ENCODE measurements at places on chromosomes 3 and 15. TPM values are rescaled to one million over a fixed set of nuclear protein-coding genes. Genes with fewer than 3 reads are reported as not detected.

DNA sequence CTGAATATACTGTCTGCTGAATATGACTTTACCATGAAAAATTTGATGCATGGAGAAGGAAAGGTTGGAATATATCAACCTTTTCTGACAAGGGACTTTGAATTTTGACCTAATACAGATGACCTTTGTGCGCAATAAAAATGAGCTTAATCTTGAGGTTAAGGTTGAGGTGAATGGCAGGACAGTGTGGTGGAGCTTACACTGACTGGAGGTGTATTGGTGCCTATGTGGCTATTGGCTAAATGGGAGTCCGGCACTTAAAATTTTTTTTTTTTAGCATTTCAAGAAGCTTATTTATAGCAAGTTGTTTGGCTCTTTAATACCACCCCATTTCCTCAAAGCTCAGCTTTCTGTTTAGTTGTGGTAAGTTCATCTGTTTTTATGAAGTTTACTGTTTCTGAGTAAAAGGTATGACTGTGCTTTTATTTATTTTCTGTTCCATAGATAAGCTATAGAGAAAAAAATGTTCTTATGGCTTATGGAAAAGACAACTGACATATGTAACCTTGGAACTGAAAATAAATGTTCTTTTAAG is 15.2 kb downstream of the CDIN1 start:
- peaks cover 4% of the 10 kb centered on the region for H3K36me3 ChIP-seq
- H3K4me1 ChIP-seq: peaks cover 11% of the 10 kb centered on the region
- no peak overlapping the region for H3K4me3 ChIP-seq

DNA sequence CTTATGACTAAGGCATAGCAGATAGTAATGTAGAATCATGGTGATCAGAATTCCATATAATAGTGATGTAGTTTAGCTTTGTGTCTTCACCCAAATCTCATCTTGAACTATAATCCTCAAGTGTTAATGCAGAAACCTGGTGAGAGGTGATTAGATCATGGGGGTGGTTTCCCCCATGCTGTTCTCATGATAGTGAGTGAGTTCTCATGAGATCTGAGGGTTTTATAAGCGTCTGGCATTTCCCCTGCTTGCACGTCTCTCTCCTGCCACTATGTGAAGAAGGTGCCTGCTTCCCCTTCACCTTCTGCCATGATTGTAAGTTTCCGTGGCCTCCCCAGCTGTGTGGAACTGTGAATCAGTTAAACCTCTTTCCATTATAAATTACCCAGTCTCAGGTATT is 138.7 kb upstream of the CBLB start:
- no peak for DNase-seq
- no peaks in the 10 kb centered on the region for H3K27me3 ChIP-seq
- peak overlapping the region; percentile 32 for H3K27ac ChIP-seq
- peaks cover 8% of the 10 kb centered on the region for H3K36me3 ChIP-seq
- H3K4me3 ChIP-seq: no peak overlapping the region

DNA sequence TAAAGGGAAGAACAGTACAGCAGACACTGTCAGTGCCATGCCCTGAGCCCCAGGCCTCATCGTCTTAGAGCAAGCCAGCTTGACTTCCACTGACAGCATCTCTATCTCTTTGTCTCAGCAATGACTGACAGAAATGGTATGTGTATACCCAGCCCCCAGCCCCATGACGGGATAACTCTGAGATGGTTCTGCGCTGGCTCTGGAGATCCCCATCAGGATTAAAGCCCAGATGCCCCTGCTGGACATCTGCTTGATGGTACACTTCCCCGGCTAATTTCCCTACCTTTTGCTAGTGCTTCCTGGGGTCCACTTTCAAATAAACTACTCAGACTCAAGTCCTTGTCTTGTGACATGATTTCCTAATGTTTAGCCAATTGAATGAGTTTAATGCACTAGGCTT is 7.6 kb downstream of the NMNAT3 start:
- no peak overlapping the region for H3K4me3 ChIP-seq
- no peak overlapping the region for H3K27ac ChIP-seq
- H3K27me3 ChIP-seq: no peaks in the 10 kb centered on the region
- H3K36me3 ChIP-seq: peaks cover 6% of the 10 kb centered on the region

GRCh38 chr3:66452303-66453011 is 48.4 kb downstream of the LRIG1 start:
- H3K27ac ChIP-seq: no peak overlapping the region
- no peaks in the 10 kb centered on the region for H3K4me1 ChIP-seq
- no peaks in the 10 kb centered on the region for H3K27me3 ChIP-seq
- no peak overlapping the region for H3K4me3 ChIP-seq
- no peak for DNase-seq

DPPA2 gene
- total RNA-seq: not detected

POLQ gene
- 20.7 TPM for total RNA-seq

- no peaks in the 10 kb centered on the region for H3K27me3 ChIP-seq
- DNase-seq: no peak
- H3K4me3 ChIP-seq: no peak overlapping the region
- H3K4me1 ChIP-seq: no peaks in the 10 kb centered on the region
- no peak overlapping the region for H3K27ac ChIP-seq
These were observed 688.7 kb downstream of the TUSC7 start for GRCh38 chr3:117398141-117398899.

- no peak overlapping the region for H3K4me3 ChIP-seq
- no peak overlapping the region for H3K27ac ChIP-seq
- no peak for DNase-seq
- no peaks in the 10 kb centered on the region for H3K27me3 ChIP-seq
- H3K4me1 ChIP-seq: peaks cover 13% of the 10 kb centered on the region
These were observed 55.4 kb downstream of the ABHD2 start for GRCh38 chr15:89143503-89144162.

DNA sequence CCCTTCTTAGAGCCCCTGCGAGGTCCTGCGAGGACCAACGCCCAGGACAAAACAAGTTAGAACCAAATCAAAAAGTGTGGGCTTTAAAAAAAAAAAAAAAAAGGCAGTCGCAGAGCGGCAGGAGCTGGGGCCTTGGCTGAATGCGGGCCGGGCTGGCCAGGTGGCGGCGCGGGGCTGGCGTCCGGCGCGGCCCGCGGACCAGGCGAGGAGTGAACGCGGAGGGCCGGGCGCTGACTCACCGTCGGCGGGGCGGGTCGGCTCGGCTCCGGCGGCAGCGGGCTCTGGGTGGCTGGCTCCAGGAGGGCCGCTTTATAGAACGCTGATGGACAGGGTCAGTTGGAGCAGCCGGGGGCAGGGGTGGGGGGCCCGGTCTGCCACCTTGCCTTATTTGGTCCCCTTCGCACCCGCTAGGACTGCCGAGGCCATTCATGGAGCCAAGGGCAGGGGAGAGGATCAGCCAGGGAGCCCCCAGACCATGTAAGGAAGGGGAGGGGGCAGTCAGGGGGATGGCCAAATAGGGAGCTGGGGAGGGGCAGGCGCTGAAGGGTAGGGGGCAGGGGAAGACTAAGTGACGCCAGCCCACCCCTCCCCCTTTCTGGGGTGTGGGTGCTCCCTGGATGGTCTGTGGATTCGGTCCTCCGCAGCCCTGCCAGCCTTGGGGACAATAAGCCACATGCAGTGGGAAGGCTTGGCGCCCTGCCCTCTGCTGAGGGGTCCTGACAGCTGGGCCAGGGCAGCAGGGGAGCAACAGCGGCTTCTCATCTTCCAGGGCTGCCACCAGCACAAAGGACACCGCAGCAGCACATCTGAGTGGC is at the start of gene ACTC1:
TSS of gene ACTC1 (minus strand) at position 283 of the 815 bp plus-strand sequence. CDS start 741 bp downstream, outside the sequence.
- no peak within 1 kb of the TSS for H3K4me3 ChIP-seq
- no peak within 1 kb of the TSS for H3K27ac ChIP-seq
- no peaks in the 10 kb centered on the region for H3K4me1 ChIP-seq
- H3K27me3 ChIP-seq: peaks cover 69% of the 10 kb centered on the region
- DNase-seq: peak; percentile 4

HEXA gene
- 61.3 TPM for total RNA-seq

- no peak overlapping the region for H3K27ac ChIP-seq
- DNase-seq: no peak
- H3K36me3 ChIP-seq: peaks cover 21% of the 10 kb centered on the region
These were observed 27.3 kb downstream of the ABHD2 start for GRCh38 chr15:89115547-89115946.

TERB2 gene
- total RNA-seq: not detected

DNA sequence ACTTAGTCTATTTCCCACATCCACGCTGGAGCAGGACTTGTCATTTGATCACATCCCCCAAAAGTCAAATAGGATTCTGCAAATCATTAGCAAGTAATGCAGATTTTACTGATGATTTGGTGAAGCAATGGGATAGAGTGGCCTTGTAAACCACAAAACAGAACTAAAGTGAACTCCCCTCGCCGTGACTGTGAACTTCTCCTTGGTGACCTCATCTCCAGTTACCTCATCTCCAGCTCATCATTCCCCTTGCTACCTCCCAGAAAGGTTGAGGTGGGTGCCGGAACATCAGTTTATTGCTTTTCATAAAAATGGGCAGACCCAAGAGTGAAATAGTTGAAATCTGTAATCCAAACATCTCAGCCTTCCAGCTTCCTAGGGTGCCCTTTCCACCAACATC is 36.7 kb upstream of the ADPGK start:
- H3K27me3 ChIP-seq: no peaks in the 10 kb centered on the region
- DNase-seq: no peak
- H3K4me3 ChIP-seq: no peak overlapping the region
- no peaks in the 10 kb centered on the region for H3K4me1 ChIP-seq

DNA sequence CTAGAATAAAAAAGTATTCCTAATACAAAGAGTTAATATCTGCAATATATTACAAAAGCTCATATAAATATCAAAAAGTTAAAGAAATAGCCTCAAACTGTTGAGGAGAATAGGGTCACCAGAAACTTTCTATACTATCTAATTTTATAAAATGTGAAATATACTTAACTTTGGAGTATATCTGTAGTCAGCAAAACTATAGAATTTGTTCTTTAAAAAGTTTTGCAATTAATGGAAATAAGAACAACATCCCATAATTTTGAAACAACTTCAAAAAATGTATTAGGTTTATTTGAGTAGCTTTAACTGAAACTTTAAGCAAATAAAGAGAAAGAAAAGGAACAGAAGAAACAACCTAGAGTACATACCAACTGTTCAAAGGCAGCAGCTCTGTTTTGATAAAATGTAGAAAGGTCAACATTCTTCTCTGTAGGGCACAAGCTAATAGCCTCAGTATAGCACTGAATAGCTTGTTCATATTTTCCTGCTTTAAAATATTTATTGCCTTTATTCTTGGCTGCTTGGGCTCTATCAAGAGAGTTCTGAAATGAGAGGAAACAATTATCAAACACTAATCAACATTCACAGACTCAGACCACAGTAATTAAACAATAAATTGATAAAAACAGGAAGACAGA is 14.3 kb downstream of the TOMM70 start:
- no peak overlapping the region for H3K27ac ChIP-seq
- H3K27me3 ChIP-seq: no peaks in the 10 kb centered on the region
- H3K4me3 ChIP-seq: no peak overlapping the region
- no peak for DNase-seq
- H3K4me1 ChIP-seq: peaks cover 8% of the 10 kb centered on the region

- H3K27ac ChIP-seq: no peak overlapping the region
- no peak for DNase-seq
- no peak overlapping the region for H3K4me3 ChIP-seq
- H3K4me1 ChIP-seq: no peaks in the 10 kb centered on the region
These were observed 56.9 kb downstream of the KLHL6 start for GRCh38 chr3:183498634-183499033.

- no peak for DNase-seq
- H3K36me3 ChIP-seq: no peaks in the 10 kb centered on the region
- H3K4me3 ChIP-seq: no peak overlapping the region
These were observed 28.4 kb downstream of the CD200R1L start for GRCh38 chr3:112818289-112818688.

DNA sequence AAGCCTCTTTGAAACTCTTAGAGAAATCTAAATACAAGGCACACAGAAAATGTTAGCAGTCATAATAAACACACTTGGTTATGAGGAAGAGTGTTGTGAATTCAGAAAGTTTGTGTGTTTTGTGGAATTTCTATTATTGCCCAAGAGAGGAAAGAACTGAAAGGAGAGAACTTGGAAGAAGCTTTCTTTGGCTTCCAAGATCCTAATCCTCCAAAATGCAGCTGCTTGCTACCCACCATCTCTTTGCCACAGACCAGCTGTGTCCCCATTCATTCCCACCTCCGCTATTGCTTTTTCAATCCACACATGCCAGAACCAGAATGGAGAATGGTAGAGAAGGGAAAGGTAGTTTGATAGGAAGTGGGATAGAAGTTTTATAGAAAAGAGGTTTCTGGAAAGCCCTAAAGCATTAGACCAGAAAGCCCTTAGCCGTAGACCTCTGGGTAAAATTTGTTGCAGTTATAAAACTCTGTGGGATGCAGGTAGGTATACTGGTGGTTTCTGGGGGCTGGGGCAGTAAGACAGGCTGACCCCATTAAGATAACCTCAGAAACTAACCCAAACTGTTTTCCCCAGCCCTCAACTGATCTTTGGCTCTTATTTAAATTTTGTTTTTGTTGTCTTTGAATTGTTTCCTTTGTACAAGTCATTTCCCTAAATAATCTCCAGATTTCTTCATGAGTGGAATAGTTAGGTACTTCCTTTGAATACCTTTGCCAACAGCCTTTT is 108.5 kb downstream of the FILIP1L start:
- no peak overlapping the region for H3K4me3 ChIP-seq
- H3K36me3 ChIP-seq: peaks cover 5% of the 10 kb centered on the region
- DNase-seq: no peak

DNA sequence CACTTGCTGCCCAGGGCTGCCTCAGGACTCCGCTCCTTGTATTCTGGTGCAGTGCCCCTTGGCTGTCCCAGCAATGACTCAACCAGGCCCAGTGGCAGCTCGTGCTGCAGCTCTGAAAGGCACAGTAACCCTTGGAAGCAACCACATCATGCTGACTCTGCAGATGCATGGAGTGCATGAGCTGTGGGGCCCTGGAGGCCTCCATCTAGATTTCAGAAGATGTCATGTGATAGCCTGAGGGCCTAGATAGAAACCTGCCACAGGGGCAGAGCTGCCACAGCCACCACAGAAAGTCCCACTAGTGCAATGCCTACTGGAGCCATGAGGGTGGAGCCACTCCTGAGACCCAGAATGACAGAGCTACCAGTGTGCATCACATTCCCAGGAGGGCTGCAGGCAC is 117.1 kb upstream of the SMAD3 start:
- no peak for DNase-seq
- H3K27ac ChIP-seq: no peak overlapping the region
- H3K4me1 ChIP-seq: peaks cover 3% of the 10 kb centered on the region
- H3K4me3 ChIP-seq: no peak overlapping the region
- no peaks in the 10 kb centered on the region for H3K36me3 ChIP-seq
- peaks cover 9% of the 10 kb centered on the region for H3K27me3 ChIP-seq

LRIG1 gene
- total RNA-seq: 8.5 TPM

Measured in activated naive CD8-positive, alpha-beta T cell treated with anti-CD3 and anti-CD28 coated beads for 36 hours (primary cell).